ENCODE measurements at places on chromosomes 12 and 14.
A peak's percentile ranks its signal among the peaks of the same experiment; 100 is the strongest.

- no peak for DNase-seq
Observed at GRCh38 chr12:22536346-22536945, 7.9 kb downstream of the C2CD5 start.

GRCh38 chr12:71371122-71371521, 68.5 kb upstream of the LGR5 start:
- no peak for DNase-seq

- DNase-seq, result no peak
Observed at GRCh38 chr12:102215992-102216691, 18.5 kb upstream of the PMCH start.

GRCh38 chr14:49796025-49796424, 28.1 kb downstream of the KLHDC2 start:
- DNase-seq, result no peak

GRCh38 chr12:121648458-121649028, 20.9 kb downstream of the MORN3 start:
- no peak for DNase-seq

DNA sequence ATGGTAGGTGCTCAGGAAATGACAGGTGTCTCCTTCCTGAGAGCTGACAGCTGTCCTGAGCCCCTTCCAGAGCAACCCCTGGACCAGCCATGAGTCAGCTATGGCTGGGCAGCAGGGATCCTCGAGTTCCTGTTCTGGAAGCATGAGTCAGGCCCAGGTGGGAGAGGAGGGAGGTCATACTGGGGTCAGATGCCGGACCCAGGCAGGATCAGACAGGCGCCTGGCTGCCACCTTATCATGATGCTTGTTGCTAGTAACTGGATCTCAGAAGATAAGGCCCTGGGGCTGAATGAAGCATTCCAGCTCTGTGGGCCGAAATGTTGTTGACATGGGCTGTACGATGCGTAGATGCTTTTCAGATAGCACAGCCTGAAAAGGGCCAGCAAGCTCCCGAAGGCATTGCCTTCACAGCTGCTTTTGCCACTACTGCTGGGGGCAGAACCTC, 17.4 kb upstream of the KRT7 start:
- no peak for DNase-seq

DNA sequence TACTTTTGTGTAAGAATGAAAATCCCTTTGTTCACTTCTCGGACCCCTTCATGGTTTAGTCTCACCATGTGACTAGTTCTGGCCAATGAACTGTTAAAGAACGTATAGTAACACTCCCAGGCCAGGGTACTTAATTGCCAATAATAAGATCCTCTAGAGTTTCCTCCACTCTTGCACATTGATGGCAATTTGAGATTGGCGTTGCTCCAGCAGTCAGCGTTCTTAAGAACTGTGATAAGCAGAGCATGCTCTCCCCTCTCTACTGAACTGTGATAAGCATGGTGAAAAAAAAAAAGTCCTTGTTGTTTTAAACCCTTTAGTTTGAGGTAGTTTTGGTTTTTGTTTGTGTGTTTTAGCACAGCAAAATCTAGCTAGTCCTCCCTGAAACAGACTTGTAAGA, 854.5 kb downstream of the SLC6A15 start:
- no peak for DNase-seq

- peak; percentile 41 for DNase-seq
Observed at GRCh38 chr12:46218322-46219095, 50.3 kb downstream of the SLC38A1 start.

DNA sequence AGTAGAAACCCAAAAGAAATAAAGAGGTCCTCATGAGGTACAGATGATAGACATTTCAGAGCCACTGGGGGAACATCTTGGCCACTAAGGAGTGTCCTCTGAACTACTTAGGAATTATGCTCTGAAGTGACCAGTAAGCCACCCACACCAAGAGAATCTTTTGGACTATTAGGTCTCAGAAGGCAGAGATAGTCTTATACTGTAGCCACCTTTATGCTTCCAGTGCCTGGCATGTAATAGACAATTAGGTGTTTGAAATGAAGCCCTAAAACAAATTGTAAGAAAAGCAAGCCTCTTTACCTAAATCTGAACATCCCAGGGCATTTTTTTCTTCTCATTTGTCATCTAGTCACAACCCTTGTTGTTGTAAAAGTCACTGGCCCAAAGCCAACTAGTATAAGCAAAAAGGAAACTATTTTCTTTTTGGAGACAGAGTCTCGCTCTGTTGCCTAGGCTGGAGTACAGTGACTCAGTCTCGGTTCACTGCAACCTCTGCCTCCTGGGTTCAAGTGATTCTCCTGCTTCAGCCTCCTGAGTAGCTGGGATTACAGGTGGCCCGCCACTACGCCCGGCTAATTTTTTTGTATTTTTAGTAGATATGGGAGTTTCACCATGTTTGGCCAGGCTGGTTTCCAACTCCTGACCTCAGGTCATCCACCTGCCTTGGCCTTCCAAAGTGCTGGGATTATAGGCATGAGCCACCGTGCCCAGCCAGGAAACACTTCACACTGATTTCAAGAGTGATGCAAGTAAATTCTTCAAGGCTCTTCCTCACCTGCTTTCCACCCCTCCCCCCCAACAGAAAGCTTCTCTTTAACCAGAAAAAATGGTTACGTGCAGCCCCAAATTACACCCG, 11.1 kb downstream of the PLEKHA5 start:
- DNase-seq, result no peak

DNA sequence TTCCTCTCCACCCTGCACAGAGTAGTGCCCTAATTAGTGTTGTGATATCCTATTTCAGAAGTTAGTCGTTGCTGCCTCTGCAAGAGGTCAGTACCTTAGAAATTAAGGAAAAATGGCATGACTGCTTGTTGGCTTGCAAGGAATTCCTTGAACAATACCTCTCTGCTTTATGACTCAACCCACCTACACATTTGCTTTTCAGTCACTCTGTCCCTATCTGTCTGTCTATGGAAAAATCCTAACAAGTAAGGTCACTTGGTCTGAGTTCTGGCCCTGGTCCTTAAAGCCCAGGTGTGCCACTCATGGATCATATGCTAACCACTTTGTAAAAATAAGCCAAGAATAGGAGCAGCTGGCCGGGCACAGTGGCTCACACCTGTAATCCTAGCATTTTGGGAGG, 116.4 kb upstream of the ATF1 start:
- no peak for DNase-seq

- no peak for DNase-seq
Observed at GRCh38 chr14:37047226-37047625, 125.2 kb downstream of the SLC25A21 start.

DNA sequence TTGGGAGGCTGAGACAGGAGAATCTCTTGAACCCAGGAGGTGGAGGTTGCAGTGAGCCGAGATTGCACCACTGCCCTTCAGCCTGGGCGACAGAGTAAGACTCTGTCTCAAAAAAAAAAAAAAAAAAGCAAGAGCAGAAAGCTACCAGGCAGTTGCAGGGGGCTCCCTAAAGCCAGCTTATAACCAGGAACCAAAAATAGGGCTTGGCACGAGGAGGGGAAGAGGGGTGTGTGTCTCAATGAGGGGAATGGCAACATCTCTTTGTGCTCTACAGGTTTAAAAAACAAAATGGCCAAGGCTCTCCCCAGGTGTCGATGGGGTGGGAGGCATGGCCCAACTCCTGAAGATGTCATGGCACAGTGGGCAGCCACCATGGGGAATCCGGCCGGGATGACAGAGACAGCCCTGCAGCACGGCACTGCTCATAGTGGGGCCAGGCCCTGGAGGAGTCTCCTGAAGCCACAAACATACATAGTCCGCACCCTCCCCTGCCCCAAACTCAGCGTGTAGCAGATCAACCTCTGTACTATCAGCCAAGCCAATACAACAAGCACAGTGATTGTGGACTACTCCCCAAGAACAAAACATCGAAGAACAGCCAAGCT, 16.0 kb upstream of the EIF5 start:
- no peak for DNase-seq

- DNase-seq, result no peak
Observed at GRCh38 chr12:76270657-76271358, 77.4 kb downstream of the BBS10 start.

DNA sequence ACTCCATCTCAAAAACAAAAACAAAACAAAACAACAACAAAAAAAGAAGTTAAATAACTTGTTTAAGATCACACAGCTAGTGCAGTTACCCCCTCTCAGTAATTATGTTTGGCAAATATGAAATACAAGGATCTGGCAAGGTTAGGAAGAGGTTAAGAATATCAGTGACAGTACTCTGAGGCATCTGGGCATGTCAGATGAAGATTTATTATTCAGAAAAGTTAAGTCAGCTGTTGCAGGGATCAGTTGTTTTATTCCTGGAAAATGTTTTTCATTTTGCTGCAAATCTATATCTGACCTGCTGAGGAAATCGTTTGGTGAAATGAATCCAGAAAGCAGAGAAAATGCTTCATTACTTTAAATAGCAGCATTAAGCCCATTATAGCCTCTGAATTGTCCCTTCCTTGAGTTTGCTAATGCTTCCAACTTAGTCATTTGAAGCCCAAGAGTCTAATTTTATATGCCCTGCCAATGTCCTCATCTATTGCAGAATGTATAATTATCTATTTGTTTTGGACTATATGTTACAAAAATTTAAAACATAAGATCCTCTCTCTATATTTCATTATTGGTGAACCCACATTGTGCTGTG, 8.1 kb downstream of the GPX2 start:
- DNase-seq, result no peak

- DNase-seq, result no peak
Observed at GRCh38 chr14:74964787-74965485, 9.5 kb upstream of the PGF start.

GRCh38 chr14:67392800-67393199, 19.2 kb downstream of the PLEK2 start:
- no peak for DNase-seq

GRCh38 chr12:75685617-75686225, 174.3 kb upstream of the KRR1 start:
- no peak for DNase-seq

- no peak for DNase-seq
Observed at GRCh38 chr12:75960086-75960910, 71.3 kb downstream of the PHLDA1 start.

DNA sequence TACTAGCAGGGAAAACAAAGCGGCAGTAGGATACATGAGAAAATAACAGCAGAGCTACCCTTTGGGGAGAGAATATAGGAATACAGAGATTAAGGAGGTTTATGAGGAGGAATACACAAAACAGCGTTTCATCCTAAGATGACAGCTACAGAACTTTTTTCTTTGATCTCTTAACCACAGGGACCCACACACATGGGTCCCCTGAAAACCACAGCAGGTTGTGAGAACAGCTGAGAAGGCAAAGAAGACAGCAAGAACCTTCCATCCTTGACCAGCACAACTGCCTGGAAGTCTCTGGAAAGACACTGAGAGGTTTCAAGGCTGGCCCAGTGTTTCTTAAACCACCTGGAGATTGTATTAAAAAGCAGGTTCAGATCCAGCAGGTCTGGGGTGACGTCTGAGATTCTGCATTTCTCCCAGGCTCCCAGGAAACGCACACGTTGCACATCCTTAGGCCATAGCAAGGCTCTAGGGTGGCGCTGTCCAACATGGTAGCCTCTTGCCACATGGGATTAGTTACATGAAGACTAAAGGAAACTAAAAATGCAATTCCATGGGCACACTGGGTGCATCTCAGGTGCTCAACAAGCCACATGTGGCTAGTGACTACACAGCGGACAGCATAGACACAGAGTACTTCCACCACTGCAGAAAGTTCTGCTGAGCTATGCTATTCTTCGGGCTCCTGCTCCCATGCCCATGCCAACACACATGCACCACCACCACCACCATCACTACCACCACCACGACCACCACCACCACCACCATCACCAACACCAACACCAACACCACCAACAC, 92.3 kb downstream of the FOXN3 start:
- no peak for DNase-seq

DNA sequence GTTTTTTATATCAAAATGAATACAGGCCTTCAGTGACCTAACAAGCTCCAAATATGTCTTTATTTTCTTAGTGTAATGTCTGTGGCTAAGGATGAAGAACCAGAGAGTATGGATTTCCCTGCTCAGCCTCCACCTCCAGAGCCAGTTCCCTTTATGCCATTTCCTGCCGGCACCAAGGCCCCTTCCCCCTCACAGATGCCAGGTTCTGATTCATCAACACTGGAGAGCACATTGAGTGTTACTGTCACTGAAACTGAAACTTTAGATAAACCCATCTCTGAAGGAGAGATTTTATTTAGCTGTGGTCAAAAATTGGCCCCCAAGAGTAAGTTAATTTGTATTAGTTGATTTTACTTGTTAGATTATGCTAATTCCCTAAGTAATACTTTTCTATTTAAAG, 61.0 kb downstream of the KIAA0586 start:
- DNase-seq, result peak; percentile 10

DNA sequence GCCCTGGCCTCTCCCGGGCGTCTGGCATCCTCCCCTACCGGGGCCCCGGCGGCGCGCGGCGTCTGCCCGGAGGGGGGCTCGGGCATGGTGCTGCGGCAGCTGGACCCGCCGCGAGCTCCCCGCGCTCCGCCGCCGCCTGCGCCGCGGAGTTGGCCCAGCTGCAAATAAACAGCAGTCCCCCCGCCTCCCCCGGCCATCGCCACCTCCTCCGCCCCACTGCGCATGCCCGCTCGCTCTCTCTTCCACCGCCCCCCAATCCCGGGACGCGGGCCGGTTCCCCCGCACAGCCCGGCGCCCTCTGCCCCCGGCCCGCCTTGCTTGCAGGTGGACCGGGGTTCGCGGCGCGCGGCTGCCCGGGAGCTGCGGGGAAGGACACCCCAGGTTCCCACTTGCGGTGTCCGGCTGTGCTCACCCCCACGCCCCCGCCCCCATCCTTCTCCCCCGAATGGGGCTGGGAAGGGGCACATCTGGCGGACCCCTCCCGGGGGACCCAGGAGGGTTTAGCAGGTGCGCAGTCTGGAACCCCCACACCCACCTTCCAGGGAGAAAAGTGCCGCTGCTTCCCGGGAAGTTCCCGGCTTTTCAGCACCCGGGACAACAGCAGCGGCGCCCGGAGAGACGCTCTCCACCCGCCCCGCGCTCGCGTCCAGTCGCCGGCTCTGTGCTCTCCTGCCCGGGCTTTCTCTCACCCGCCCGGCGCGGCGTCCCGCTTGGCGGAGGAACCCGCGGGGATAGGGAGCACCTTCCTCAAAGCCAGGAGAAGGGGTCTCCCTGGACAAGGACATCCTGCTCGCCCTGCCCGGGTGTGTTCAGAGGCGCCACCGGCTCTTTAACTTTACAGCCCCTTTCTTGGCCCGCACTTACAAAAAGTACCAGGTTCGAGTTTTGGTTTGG, at the start of gene TMTC1:
TSS of gene TMTC1 (minus strand) at position 170 of the 894 bp plus-strand sequence. CDS start 191 bp downstream, outside the sequence.
- no peak for DNase-seq

GRCh38 chr14:50762001-50762930, 68.7 kb downstream of the NIN start:
- peak; percentile 66 for DNase-seq

DNA sequence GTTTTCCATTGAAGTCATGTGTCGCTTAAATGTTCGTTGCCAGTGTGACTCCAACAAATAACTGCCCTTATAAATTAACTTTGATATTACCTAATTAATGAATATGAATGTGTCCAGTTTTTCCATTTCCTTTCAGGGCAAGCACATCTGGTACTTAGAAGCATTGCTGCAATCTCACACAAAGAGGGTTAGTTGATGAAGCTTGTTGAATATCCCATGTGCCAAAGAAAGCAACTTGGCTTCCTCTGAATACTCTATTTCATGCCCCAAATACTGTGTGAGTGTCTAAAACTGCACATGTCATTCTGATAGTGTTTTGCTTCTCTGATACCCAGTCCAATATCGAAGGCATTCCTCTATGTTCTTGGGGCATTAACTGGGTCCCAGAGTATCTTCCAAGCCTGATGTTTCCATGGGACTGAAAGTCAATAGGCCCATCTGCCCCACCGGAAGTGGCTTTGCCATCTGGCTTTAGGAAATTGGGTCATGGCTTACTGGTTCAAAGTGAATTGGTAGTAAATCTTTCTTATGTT, 75.8 kb upstream of the CNTN1 start:
- no peak for DNase-seq

- no peak for DNase-seq
Observed at GRCh38 chr14:63544591-63545299, 1.6 kb upstream of the PPP2R5E start.

Data from activated T-cell treated with anti-CD3 and anti-CD28 coated beads, Interleukin-2, amount 50 U/mL, for 72 hours (primary cell).